ENCODE measurements at places on chromosomes 7 and 10.

DNA sequence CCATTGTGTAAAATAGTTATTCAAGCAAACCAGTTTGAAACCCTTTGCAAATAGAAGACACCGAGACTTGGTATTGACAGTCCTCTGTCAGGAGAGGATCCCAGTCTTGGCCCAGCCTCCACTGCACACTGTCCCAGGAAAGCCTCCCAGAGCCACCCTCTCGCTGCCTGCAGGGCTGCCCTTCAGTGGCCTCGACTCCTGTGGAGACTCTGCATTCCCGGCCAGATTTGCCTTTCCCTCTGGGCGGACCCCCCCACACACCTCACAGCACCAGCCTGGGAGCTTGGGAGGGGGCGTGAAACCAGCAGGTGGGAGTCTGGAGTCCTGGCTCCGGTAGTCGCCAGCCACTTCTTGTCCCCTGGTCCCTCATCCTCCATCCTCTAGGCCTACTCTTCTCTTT is 48.7 kb downstream of the GRK5 start:
- DNase-seq, result no peak

GRCh38 chr7:23290993-23291392 is 8.1 kb upstream of the MALSU1 start:
- no peak for DNase-seq

DNA sequence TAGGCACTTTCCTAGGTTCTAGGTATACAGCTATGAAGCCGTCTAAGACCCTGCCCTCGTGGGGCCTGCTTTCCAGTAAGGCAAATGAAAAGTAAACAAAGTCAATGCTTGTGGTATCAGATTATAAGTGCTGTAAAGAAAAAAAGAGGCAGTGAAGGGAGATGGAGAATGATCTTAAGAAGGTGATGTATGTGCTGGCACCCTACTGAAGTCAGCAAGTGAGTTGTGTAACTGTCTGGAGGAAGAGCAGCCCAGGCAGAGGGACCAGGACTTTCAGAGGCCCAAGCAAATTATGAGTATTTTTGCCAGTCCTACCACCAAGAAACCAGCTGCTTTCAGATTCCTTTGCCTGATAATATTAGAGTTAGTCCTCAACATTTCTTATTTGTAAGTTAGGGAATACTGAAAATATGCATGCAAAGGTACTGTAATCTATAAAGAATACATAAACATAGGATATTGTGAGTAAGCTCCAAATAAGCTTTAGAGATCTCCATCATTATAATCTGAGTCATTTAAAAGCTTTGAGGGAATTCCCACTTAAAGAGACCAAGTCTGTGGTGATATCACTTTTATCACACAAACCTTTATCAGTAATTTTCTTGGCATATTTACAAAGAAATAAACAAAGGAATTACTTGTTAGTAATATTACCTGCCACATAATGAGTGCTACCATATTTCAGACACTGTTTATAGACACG is 329.2 kb upstream of the LRGUK start:
- DNase-seq, result no peak

- DNase-seq, result no peak
Observed at GRCh38 chr10:77448226-77448625, 189.4 kb downstream of the KCNMA1 start.

DNA sequence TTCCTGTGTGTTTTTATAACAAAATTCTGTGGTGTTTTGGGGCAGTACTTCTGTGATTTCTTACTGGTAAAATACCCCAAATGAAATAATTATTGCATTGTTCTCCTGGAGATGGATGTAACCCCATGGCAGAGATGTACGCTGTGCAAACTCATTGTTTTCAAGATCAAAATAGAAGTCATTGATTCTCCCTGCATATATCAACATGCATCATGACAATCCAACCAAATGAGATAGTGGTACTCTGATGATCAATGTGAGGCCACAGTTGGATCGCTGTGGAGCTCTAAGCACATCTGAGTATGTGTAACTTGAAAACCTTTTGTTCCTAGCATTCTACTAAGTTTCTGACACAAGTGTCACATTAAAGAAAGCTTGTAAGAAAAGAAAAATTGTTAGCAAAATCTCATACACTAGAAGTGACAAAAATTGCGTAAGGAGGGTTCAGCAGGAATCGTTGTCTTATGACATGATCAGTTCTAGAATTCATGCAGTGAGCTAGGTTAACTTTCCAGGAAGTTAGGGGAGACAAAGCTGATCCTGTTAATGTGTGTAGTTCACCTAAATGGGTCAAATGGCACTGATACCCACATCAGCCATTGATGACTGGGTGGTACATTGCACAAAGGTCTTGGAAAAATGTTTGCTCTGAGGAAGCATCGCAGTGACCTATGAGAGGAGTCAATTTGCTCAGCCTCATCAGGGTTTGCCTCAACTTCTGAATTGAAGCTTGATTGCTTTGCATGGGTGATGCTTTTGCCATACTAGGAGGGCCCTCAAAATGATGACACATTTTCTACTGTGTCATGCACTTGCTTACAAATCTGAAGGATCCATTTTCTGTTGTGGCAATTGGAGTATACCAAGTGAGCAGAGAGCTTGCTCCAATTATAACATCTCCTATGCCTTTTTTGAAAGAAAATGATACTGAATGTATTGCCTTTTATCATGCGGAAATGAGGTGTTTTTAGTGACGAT is 145.1 kb downstream of the PLXDC2 start:
- no peak for DNase-seq

- no peak for DNase-seq
Observed at GRCh38 chr7:112377593-112377992, 72.7 kb upstream of the IFRD1 start.

GRCh38 chr10:117716889-117717288 is 174.3 kb downstream of the EMX2 start:
- DNase-seq, result no peak

DNA sequence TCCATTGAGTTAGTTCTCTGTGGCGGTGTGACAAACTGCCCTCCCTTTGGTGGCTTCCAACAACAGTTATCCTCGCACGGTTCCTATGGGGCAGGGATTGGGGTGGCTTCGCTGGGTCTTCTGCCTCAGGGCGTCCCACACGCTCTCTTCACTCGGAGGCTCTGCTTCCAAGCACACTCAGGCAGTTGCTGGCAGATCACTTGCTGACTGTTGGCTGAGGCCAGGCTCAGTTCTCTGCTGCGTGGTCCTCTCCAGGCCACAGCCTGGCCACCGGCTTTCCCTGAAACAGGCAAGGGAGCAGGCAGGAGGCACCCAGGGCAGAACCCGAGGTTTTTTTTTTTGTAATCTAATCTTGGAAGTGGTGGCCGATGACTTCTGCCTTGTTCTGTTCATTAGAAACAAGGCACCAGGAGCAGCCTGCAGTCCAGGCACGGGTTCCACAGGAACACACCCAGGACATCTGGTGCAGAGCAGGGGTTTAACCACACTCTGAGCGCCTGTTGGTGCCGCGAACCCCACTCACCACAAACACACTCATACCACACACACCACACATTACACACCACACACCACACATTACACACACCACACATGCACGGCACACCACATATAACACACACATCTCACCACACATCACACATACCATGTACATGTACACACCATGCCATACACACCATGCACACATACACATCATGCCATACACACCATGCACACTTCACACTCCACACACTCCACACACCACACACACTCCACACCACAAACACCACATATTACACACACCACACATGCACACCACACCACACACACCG is 112.2 kb downstream of the PTPN20 start:
- DNase-seq, result no peak

DNA sequence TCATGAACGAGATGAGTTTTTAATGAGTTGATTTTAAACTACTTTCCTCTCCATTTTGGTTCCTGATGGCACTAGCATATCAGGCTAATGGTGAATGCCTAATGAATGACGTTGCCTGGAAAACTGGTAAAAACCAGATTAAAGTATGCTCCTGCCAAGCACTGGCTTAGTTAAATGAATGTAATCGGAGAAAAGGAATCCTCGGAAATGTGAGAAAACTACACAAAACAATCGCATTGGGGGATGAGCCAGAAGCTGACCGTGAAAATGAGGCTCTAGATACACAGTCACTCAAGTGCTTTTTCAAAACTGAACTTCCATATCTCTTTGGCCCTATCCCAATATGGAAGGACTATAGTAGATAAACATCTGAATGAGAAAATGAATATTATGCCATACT is 153.8 kb upstream of the COL1A2 start:
- no peak for DNase-seq

DNA sequence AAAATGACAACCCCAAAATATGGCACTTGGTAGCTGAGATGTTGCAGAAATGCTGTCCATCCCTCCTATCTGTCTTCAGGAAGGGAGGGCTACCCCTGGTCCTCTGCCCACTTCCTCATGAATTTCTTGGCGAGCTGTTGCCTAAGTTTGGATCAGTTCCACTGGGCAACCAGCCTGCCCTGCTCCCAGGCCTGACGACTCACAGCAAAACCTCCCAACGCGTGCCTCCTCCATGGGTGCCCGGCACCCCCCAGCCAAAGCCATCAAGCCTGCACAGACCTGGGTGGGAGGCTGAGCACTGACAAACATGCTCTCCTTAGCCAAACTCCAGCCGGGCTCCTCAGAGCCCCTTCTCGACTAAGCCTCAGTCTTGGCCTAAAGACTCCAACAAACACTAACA is 8.9 kb downstream of the VSTM4 start:
- no peak for DNase-seq

GRCh38 chr10:44911081-44911540 is at the start of gene TMEM72:
Gene TMEM72, plus strand, starts transcription at chr10:44911337. Its CDS starts 176 bp downstream, at chr10:44911513.
- DNase-seq, result no peak

DNA sequence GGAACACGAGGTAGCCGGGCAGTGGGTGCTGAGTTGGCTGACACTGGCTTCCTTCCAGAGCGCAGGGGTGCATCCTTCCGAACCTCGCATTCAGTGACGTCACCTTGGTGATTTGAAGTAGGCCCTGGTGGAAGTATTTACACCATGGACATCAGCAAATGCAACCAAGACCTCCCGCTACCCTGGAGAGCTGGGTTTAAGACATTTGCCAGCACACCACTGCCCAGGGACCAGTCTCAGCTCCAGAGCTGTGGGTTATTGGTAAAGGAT is 106.4 kb upstream of the GPR26 start:
- DNase-seq, result no peak

- DNase-seq, result no peak
Observed at GRCh38 chr10:118978316-118978997, 51.1 kb upstream of the NANOS1 start.

GRCh38 chr7:140390466-140391190 is 7.7 kb downstream of the SLC37A3 start:
- DNase-seq, result no peak

DNA sequence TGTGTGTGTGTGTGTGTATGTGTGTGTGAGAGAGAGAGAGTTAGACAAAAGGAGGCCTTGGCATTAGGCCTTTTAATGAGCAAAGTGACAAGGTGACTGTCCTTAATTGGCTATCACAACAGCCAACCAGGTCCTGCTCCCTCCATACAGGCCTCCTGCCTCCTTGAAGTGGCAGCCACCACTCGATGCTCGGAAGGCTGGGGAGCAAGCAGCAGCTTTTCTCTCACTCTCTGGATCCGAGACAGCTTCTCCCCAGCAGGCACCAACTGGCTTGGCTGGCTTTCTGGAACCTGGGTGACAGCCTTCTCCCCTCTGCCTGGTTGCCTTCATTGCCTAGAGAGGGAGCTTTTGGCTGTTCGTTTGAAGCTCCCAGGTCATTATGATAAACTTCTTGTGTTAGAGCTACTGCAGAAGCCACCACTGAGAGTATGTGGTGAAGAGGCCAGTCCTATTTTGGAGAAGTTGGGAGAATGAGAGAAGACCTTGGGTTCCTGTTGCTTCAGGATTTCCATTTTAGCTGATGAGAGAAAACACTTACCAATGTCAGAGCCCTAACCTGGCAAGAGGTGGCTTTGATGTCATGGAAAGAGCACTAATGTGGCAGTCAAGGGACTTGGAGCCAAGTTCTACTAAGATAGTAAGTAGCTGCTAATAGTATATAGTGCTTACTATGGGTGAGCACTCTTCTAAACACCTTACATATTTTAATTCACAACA is 37.6 kb downstream of the RPS24 start:
- DNase-seq, result no peak

DNA sequence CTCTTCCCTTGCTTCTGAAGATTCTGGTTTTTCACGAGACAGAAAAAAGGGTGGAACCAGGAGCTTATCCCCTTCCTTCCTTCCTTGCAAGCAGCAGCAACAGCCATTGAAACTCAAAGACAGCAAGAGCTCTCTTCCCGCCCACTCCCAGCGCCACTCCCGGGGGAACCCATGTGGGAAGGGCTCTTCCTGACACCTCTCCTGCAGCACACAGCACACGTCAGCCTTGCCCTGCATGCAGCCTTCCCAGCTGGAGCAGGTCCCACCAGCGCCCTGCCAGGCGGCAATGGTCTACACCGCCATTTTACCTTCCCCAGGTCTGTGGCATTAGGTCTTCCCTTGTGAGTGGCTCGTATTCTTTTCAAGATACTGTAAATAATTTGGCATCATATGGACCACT is 161.8 kb downstream of the MGMT start:
- no peak for DNase-seq

DNA sequence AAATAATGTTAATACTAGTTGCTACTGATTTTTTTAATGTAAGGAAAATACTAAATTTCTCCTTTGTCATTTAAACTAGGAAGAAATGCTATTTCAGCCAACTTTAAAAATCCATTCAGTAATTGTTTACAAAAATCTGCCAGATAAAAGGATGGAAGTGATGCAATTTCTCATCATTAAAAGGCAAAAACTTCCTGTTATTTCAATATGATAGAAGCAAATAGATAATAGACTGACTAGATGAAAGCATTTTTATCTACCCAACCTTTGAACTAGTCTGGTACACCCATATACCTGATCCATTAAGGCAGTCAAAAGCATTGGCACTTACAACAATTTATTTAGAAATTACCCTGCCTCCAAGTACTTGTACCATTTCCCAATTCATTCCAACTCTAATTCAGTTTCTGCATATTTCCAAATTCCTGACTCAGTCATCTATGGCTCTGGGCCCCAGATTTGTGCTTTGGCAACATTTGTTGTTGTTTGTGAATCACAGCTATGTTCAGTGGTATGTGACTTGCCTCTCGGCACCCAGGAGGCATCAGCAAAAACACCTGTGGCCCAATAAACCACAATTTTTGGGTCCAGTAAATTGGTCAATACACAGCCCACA is 482.6 kb upstream of the SEMA3A start:
- DNase-seq, result no peak

DNA sequence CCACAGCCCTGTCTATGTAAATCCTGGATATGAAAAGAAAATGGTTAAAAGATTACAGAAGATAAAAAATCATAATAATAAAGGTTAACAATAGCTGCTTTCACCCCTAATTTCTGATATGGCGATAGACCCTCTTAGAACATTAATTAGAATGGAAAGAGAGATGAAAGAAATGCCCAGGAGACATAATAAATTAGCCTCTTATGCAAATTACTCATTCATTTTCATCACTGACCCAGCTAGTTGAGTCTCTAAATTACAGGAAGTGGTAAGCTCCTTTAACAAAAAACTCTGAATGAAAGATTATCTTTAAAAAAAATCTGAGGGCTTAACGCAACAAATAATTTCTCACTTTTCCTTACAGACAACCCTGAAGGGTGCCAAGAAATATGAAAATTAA is 12.4 kb downstream of the GFRA1 start:
- DNase-seq, result no peak

GRCh38 chr7:94188350-94188749 is 184.2 kb upstream of the BET1 start:
- no peak for DNase-seq
